ENCODE measurements at places on chromosomes 1 and 21. TPM values are rescaled to one million over a fixed set of nuclear protein-coding genes. Genes with fewer than 3 reads are reported as not detected.
A peak's percentile ranks its signal among the peaks of the same experiment; 100 is the strongest.

- no peak for DNase-seq
- no peaks in the 10 kb centered on the region for H3K27me3 ChIP-seq
- no peaks in the 10 kb centered on the region for H3K4me1 ChIP-seq
- H3K36me3 ChIP-seq = no peaks in the 10 kb centered on the region
- no peak overlapping the region for H3K4me3 ChIP-seq
- H3K27ac ChIP-seq = no peak overlapping the region
These were observed 1.4 kb upstream of the KRTAP10-4 start for GRCh38 chr21:44571844-44572782.

DNA sequence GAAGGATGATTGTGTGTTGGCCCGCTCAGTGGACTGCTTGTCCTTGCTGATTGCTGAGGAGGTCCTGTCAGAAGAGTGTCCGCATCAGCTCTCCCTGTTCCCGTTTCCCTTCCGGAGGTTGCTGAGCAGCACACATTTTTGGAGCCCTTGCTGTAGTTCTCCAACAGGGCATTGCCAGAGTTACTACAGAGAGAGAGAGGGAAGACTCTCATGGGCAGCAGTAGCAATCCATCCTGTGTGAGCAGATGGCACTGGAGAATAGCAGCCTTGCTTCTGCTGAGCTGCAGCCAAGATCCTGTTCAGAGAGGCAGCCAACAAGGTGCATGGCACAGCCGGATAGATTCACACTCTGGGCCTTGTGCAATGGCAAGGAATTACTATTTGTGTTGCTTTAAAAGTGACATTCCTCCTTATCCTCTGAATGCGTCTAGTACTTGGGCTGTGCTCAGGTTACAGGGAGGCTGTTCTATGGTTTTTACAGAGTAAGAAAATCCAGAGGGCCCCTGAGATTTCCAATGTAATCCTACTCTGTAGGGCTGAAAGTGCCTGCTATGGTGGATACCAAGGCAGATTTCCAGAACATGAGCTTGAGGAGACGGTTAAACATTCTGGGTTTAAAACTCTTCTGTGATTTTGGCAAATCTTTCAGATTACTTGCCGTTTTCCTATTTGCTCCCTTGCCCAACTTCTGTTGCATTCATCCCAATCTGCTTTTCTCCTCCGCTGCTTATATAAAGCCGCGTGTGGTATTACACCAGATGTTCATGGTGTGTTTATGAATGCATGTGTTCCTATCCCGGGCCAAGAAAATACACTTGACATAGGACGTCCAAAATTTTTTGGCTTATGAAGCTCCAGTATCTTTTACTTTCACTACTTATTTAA lies 27.4 kb downstream of the AK4 start:
- H3K27ac ChIP-seq = no peak overlapping the region
- H3K4me1 ChIP-seq = no peaks in the 10 kb centered on the region
- no peaks in the 10 kb centered on the region for H3K36me3 ChIP-seq
- DNase-seq = no peak
- H3K27me3 ChIP-seq = no peaks in the 10 kb centered on the region
- no peak overlapping the region for H3K4me3 ChIP-seq

- no peaks in the 10 kb centered on the region for H3K36me3 ChIP-seq
- H3K27me3 ChIP-seq = no peaks in the 10 kb centered on the region
- no peak overlapping the region for H3K27ac ChIP-seq
- no peaks in the 10 kb centered on the region for H3K4me1 ChIP-seq
These were observed 23.8 kb downstream of the TSEN15 start for GRCh38 chr1:184075055-184076029.

DNA sequence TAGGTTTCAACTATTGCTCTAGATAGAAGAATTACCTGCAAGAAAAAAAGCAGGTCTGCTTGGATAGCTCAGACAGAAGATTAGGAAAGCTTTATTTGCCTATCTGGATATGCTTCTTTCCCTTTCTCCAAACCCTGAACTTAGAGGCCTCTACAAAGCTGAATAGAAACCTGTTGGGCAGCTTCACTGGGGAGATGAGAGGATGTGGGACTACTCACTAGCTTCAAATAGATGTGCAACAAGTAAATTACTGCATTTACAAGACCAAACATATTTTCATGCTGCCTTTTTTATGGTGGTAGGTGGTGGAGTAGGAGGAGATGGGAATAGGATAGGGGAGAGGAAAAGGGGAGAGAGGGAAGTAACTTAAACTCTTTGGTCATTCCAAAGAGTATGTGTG lies 6.4 kb downstream of the CLCA2 start:
- no peak overlapping the region for H3K4me3 ChIP-seq
- no peaks in the 10 kb centered on the region for H3K27me3 ChIP-seq
- DNase-seq = no peak
- peak overlapping the region; percentile 2 for H3K27ac ChIP-seq
- no peaks in the 10 kb centered on the region for H3K36me3 ChIP-seq
- no peaks in the 10 kb centered on the region for H3K4me1 ChIP-seq

DNA sequence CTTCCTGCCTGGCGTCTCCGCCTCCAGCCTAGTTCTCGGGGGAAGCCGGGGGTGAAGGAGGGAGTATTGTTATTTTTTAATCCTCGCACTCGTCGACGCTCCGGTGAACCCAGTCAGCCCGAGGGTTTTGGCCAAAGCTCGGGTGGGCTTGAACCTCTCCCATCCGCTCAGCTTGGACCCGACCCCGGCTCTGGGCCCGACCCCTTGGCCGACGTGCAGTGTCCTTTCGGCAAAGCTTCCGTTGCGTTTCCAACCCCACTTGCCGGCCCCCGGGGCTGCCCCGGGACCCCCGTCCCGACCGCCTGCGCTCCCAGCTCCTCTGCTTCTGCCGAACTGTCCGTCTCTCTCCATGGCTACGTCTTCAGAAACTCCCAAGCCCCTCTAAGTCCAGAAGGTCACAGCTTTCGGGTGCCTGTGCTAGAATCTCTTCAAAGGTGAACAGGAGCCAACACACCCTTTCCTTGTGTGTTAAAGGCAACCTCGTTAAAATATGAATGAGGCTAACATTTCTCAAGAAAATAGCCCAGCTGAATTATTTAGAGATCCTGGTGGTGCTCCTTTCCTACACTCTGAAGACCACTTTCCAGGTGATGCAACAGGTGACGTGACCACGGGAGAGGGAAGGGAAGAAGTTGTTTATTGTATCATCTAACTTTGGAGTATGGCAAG lies 647 bp downstream of the DESI2 start:
- H3K4me1 ChIP-seq = no peaks in the 10 kb centered on the region
- H3K4me3 ChIP-seq = peak overlapping the region; percentile 84
- no peaks in the 10 kb centered on the region for H3K27me3 ChIP-seq
- H3K27ac ChIP-seq = peak overlapping the region; percentile 94
- no peak for DNase-seq

Gene BRDT
- total RNA-seq = not detected

GRCh38 chr1:212945463-212946160 lies 4.7 kb upstream of the VASH2 start:
- H3K4me3 ChIP-seq = no peak overlapping the region
- H3K27me3 ChIP-seq = no peaks in the 10 kb centered on the region
- no peak for DNase-seq
- H3K27ac ChIP-seq = no peak overlapping the region
- H3K4me1 ChIP-seq = no peaks in the 10 kb centered on the region

- no peak for DNase-seq
- H3K4me3 ChIP-seq = no peak overlapping the region
- H3K36me3 ChIP-seq = no peaks in the 10 kb centered on the region
- no peak overlapping the region for H3K27ac ChIP-seq
- H3K4me1 ChIP-seq = no peaks in the 10 kb centered on the region
These were observed 65.4 kb downstream of the AK4 start for GRCh38 chr1:65213271-65214023.

GRCh38 chr1:214446772-214447556 lies 104.4 kb downstream of the PTPN14 start:
- no peak overlapping the region for H3K4me3 ChIP-seq
- H3K36me3 ChIP-seq = no peaks in the 10 kb centered on the region
- H3K27me3 ChIP-seq = no peaks in the 10 kb centered on the region
- no peak for DNase-seq
- H3K4me1 ChIP-seq = no peaks in the 10 kb centered on the region

Gene COL8A2
- total RNA-seq = 1.3 TPM

Gene STIL
- total RNA-seq = 14.0 TPM

Gene CELA2A
- not detected for total RNA-seq

GRCh38 chr1:234484218-234484617 lies 5.2 kb upstream of the TARBP1 start:
- H3K4me3 ChIP-seq = no peak overlapping the region
- no peaks in the 10 kb centered on the region for H3K27me3 ChIP-seq
- H3K27ac ChIP-seq = no peak overlapping the region
- H3K36me3 ChIP-seq = no peaks in the 10 kb centered on the region

Gene TMEM200B
- total RNA-seq = 2.8 TPM

Gene NBPF10
- 2.1 TPM for total RNA-seq

Gene ATP1A2
- total RNA-seq = 7.4 TPM

Gene KRTAP19-4
- not detected for total RNA-seq

DNA sequence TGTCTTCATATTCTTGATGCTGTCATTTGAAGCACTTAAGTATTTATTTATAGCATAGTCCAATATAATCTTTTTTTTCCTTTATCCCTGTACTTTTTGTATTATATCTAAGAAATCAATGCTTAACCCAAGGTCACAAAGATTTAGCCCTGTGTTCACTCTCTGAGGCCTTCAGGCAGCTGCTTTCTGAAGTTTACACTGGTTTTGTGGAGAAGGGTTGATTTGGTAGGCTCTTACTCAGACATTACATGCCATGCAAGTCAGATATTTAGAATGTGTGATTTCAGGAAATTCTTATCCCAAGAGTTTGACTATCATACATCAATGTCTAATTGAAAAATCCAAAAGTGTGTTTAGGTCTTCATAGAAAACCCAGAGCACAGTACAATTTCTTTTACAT lies 56.3 kb downstream of the PALMD start:
- H3K4me3 ChIP-seq = no peak overlapping the region
- H3K27ac ChIP-seq = no peak overlapping the region

GRCh38 chr1:10796029-10796944 lies at the start of gene CASZ1:
TSS of gene CASZ1 (minus strand) at chr1:10796646. CDS start at chr1:10693889, 102,757 bp downstream.
- peak within 1 kb of the TSS; percentile 83 for H3K4me3 ChIP-seq
- H3K27ac ChIP-seq = peak within 1 kb of the TSS; percentile 83
- H3K4me1 ChIP-seq = peaks cover 18% of the 10 kb centered on the region
- H3K27me3 ChIP-seq = no peaks in the 10 kb centered on the region
- H3K36me3 ChIP-seq = no peaks in the 10 kb centered on the region

DNA sequence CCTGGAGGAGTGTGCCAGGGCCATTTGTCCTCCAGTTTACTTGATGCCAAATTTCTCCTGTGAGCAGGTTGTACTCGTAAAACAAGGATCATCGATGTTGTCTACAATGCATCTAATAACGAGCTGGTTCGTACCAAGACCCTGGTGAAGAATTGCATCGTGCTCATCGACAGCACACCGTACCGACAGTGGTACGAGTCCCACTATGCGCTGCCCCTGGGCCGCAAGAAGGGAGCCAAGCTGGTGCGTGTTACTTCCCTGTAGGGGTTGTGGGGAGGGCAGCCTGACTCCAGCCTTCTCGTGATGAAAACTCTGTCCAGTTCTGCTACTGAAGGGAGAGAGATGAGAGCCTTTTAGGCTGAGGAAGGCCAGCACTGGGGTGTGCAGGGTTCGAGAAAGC lies 2.2 kb downstream of the RPS8 start:
- H3K4me1 ChIP-seq = peaks cover 25% of the 10 kb centered on the region
- no peak for DNase-seq
- H3K27ac ChIP-seq = no peak overlapping the region
- H3K36me3 ChIP-seq = no peaks in the 10 kb centered on the region
- no peaks in the 10 kb centered on the region for H3K27me3 ChIP-seq

DNA sequence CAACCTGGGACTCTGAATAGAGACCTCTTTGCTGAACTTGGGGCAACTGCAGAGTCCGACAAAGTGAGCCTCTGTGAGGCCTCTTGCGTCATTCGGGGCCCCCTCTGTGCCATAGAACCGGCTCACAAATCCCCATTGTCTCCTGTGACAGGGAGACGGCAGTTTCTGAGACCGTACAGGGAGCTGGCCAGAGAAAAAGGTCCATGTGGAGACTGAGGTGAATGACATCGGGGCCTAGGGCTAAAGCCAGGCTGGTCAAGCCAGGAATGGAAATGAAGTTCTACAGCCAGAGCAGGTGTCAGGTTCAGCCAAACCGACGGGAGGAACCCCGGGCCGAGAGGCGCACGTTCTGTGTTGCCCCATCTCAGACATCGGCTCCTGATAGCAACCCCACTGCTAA lies 37.1 kb upstream of the TRIM67 start:
- no peaks in the 10 kb centered on the region for H3K27me3 ChIP-seq
- H3K36me3 ChIP-seq = no peaks in the 10 kb centered on the region
- no peak for DNase-seq
- H3K27ac ChIP-seq = no peak overlapping the region

DNA sequence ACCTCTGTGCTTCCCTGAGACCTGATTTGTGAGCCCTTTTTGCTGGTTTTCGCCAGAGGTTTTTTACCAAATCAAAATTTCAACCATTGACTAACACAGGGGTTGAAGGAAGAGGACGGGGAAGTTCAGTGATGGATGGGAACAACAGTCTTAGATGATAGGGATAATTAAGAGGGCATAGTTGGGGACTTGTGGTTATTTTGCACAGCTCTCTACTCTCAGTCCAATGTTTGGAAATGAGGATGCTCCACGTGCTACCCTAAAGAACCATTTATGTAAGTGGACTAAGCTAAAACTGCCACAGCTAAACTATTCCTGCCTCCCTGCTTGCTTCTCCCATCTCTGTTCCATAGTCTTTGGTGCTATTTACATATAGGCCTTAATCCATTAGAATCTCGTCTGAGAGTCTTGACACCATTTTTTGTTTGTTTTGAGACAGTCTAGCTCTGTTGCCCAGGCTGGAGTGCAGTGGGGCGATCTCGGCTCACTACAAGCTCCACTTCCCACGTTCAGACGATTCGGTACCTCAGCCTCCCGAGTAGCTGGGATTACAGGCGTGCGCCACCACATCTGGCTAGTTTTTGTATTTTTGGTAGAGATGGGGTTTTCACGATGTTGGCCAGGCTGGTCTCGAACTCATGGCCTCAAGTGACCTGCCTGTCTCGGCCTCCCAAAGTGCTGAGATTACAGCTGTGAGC lies 684 bp upstream of the MCL1 start:
- peak overlapping the region; percentile 100 for H3K27ac ChIP-seq
- H3K27me3 ChIP-seq = no peaks in the 10 kb centered on the region
- peaks cover 6% of the 10 kb centered on the region for H3K4me1 ChIP-seq
- H3K4me3 ChIP-seq = peak overlapping the region; percentile 89

- H3K27ac ChIP-seq = no peak overlapping the region
- no peaks in the 10 kb centered on the region for H3K4me1 ChIP-seq
- no peaks in the 10 kb centered on the region for H3K36me3 ChIP-seq
- no peaks in the 10 kb centered on the region for H3K27me3 ChIP-seq
- no peak overlapping the region for H3K4me3 ChIP-seq
These were observed 68.7 kb downstream of the CASZ1 start for GRCh38 chr1:10727751-10728232.
